Left ventricle myocardium superior (tissue), 1 donor: ENCODE measurements at places on chromosomes 3 and 15.
A peak's percentile ranks its signal among the peaks of the same experiment; 100 is the strongest.

DNA sequence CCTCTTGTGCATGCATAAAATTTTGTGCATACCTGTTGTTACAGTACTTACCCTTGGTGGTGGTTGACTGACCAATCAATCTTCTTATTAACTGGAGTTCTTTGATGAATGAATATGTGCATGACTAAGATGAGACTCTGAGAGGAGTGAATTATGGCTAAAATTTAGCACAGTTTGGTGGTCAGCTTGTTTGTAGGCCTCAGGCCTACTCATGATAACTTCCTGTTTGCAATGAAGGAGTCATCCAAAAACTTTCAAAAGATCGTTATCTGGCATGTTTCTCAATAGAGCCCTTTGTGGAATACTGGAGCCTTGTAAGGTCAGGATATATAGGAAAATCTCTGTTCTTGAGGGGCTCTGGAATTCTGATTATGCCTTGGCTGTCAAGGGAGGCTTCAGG lies 66.5 kb downstream of the LEKR1 start:
- no peak for DNase-seq

DNA sequence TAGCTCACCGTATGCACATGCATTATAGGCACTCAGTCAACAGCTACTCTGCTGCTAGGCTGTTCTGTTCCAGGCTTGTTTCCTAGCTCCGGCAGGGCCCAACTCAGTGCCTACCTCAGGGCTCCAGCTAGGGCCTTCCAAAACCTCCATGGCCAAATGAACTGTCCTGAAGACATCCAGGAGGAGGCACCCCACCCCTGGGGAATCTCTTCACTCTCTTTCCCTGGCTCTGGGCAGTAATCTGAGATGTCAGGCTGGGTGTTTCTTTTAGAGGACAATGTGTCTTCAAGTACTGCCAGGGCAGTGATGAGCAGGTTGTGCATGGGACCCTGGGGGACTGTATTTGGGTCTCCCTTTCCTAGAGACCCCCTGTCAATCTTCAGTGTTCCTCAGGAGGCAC lies 38.3 kb upstream of the TPM1 start:
- DNase-seq = no peak

DNA sequence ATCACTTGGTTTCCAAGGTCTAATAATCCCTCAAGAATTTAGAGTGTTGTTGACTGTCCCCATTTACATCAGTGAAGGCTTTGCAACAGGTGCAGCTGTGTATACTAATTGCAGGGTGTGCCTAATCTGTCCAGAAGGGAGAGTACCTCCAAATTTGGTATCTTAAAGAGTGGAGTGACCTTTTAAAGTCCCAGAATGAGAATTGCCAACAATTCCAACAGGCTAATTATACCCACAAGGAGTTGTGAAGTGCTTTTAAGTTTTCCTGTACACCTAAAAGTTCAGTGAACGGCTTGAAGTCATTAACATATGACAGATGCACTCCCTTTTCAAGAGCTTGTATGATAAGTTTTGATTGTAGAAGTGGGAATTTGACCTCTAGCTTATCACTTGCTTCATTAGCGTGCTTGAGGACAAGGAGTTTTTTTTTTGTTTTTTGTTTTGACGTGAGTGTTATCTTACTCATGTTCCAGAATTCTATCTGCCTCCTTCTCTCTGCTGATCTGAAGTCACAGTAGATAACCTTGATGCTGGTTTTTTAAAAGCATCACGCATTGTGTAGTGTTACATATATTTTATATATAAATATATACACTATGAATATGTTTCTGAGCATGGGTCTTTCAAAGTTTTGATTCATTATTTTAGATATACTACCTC lies 26.3 kb downstream of the CDIN1 start:
- no peak for DNase-seq

GRCh38 chr3:74592359-74592758 lies 22.1 kb downstream of the CNTN3 start:
- DNase-seq = no peak

GRCh38 chr15:59063042-59063441 lies 41.9 kb upstream of the CCNB2 start:
- no peak for DNase-seq

DNA sequence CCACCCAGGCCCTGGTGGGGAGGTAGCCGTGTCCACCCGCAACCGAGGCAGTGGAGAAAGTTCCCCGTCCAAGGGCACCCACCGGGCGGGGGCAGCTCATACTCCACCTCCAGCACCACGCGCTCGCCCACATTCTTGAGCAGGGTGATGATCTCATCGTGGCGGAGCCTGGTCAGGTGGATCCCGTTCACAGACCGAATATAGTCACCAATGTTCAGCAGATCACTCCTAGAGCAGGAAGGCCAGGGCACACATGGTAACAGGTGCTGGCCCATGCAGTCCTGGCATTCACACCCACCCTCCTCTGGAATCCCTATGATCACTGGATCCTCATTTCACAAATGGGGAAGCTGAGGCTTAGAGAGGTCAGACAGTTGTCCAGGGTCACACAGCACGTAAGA lies 15.8 kb downstream of the GRIP2 start:
- peak; percentile 82 for DNase-seq

DNA sequence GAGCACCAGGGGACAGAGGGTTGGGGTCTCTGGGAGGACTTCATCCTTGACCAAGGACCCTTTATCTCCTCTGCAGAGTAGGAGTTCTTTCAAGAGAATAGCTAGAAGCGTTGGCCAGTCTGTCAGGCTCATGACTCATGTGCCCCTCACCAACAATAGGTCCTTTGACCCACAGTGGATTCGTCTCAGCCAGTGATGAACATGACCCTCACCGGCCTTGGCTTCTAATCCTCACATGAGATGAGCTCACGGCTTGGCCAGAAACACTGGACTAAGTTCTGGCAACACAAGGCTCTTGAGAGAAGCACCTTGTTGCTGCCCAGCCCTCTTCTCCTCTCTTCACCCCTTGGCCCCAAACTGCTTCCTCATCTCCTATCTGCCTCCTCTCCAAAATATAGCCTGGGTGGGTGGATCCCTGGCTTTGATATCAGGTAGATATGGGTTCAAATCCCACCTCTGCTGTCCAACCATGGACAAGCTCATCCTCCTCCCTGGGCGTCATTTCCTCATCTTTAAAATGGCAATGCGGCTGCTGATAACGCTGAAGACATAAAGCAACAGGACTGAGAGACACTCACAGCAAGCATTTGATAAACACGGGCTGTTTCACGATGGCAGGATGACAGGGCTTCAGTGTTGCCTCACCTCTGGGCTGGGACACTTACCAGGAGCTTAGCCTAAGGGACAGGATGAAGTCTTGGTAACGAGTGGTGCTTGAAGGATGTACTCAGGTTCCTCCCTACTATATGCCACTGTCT lies 446.7 kb upstream of the PROK2 start:
- DNase-seq = no peak

DNA sequence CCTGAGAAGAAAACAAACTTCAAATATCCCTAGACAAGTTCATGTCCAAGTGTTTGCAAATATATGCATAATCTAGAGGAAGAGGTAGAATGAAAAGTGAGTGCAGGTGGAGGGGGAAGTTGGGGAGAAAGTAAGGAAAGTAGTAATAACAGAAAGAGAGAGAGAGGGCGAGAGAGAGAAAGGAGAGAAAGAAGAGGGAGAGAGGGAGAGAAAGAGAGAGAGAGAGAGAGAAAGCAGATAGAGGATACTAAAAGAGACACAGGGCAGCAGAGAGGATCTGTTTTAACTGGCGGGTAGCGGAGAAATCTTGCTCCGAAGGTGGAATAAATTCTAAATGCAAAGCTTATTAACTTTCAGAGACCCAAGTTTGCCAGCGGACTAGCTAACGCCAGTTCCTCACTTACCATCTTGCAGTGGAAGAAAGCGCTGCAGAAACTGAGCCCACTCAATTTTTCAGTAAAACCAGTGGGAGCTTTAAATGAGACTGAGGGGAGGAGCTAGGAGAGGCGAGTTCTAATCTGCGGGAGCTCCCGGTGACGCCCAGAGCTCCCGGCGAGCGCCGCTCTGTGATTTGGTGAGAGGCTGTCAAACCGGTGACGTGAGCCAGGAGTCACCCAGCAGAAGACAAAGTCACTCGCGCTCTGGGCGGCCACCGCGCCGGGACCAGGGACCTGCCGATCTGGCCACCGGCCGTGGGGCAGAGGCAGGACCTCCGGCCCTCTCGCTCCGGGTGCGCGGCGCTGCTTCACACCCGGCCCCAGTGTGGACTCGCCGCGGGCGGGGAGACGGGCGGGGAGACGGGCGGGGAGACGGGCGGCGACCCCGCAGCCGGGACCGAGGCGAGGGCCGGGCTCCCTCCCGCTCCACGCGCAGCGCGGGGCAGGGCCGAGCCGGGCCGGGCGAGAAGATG lies at the start of gene GMNC:
Gene GMNC, minus strand, starts transcription at position 486 of the 910 bp plus-strand sequence. Its CDS starts 79 bp downstream, at position 407.
- DNase-seq = peak; percentile 93

- no peak for DNase-seq
Observed at GRCh38 chr15:47485419-47485818, 231.9 kb upstream of the SEMA6D start.

GRCh38 chr3:13504161-13504831 lies 24.2 kb downstream of the HDAC11 start:
- DNase-seq = peak; percentile 18

- no peak for DNase-seq
Observed at GRCh38 chr15:101349047-101349951, 54.3 kb upstream of the SNRPA1 start.

GRCh38 chr3:124814620-124815421 lies 72.3 kb downstream of the ITGB5 start:
- no peak for DNase-seq

- DNase-seq = no peak
Observed at GRCh38 chr15:90790561-90790960, 73.4 kb downstream of the BLM start.

- DNase-seq = peak; percentile 43
Observed at GRCh38 chr15:92166751-92167405, 226.8 kb upstream of the ST8SIA2 start.

GRCh38 chr3:27130796-27131195 lies 238.4 kb downstream of the NEK10 start:
- no peak for DNase-seq

- no peak for DNase-seq
Observed at GRCh38 chr3:187954873-187955586, 198.9 kb upstream of the LPP start.

- DNase-seq = no peak
Observed at GRCh38 chr15:37104424-37104981, 4.2 kb upstream of the MEIS2 start.

DNA sequence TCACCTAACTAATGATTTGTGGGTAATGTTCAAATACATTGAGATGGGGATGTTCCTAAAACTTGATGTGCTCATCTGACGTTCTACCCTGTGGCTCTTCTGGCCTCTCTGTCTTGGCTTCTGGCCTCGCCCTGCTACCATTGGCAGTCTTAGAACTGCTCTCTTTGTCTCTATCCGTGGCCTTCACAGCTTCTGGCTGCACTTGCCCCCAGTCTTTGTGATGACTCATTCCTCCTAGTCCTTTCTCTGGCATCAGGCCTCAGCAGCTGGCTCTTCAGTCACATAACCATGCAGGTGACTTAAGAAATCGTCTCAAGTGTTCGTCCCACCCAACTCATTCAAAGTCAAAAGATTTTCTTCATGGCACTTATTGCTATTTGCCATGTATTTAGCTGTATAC lies 188.1 kb downstream of the BBX start:
- DNase-seq = peak; percentile 62

- no peak for DNase-seq
Observed at GRCh38 chr3:124700880-124701684, 29.2 kb upstream of the UMPS start.

GRCh38 chr3:177345973-177346503 lies 148.8 kb upstream of the TBL1XR1 start:
- DNase-seq = no peak

DNA sequence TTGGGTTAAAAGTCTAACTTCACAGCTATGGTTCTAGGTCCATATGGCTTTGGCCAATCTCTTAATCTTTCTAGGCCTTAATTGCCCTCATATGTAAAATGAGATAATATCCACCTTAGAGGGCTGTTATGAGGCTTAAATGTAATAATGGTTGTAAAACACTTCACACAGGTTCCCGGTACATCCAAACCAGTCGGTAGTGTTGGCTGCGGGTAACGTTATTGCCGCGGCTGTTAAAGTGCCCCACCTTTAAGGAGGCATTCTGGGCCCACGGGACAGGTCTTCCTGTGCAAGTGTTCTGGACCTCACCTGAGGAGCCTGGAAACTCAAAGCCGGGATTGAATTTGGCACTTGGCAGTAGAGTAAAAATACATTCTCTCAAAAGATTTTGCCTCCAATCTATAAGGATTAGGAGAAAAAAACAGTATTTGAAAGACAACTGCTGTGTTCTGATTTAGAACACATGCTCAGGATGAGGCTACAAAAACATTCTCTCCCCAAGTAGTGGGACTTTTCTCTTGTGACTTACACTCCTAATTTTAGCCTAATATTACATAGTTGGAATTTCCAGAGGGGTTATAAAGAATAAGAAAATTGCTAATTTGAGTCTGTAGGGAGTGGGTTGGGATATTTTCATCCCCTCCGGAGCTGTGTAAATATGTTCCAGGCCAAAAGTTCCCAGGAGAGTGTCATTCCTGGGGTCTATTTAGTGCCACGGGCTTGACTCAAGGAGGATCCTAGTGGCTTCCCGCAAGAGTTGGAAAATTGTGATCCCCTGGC lies 44.9 kb upstream of the TSEN2 start:
- DNase-seq = no peak

GRCh38 chr3:129314386-129315222 lies 35.9 kb downstream of the HMCES start:
- peak; percentile 92 for DNase-seq
